ENCODE measurements at places on chromosomes 3 and 15.

GRCh38 chr3:39896184-39896583 is 86.8 kb downstream of the MYRIP start:
- no peak for DNase-seq

GRCh38 chr3:24678021-24678420 is 183.4 kb upstream of the THRB start:
- DNase-seq = no peak

- peak; percentile 50 for DNase-seq
Observed at GRCh38 chr3:41881233-41881821, 80.6 kb downstream of the ULK4 start.

DNA sequence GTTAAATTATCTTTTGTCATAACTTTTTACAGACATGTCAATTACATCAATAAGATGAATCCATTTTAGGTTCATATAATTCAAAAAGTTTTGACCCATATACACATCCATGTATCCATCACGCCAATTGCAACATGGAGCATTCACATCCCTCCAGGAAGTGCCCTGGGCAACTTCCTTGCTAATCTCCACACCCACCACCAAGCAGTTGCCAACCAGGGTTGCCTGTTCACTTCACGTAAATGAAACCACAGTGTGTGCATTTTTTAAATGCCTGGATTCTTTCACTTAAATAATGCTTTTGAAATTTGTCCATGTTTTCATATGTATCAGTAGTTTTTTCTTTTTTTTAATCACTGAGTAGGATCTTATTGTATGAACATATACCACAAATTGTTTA is 40.7 kb upstream of the LYZL4 start:
- DNase-seq = no peak

DNA sequence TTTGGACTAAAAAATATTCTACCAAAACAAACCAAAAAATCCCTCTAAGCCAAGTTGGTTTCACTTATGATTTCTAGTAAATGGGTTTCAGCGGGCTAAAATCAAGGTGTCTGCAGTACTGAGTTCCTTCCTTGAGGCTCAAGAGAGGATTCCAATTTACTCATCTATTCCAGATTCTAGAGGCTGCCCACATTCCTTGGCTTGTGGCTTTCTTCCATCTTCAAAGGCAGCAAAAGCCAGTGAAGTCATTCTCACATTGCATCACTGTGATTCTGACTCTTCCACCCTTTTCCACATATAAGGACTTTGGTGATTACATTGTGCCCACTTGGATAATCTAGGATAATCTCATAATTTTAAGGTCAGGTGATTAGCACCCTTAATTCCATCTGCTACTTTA is 48.1 kb downstream of the DPPA2 start:
- DNase-seq = no peak

DNA sequence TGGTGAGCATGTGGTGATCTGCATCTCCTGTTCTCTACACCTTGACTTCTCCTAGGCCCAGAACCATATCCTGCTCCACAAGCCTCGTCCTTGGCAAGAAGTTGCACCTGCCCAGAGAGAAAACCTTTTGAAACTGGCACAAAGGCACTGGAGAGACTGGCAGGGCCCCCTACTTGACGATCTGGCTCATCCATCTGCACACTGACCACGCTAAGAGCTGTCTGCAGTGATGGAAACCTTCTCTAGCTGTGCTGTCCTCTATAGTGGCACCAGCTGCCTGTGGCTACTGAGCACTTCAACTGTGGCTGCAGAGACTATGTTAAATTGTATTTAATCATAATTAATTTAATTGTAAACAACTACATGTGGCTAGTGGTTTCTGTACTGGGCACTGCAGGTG is 26.2 kb upstream of the SRP14 start:
- DNase-seq = no peak

DNA sequence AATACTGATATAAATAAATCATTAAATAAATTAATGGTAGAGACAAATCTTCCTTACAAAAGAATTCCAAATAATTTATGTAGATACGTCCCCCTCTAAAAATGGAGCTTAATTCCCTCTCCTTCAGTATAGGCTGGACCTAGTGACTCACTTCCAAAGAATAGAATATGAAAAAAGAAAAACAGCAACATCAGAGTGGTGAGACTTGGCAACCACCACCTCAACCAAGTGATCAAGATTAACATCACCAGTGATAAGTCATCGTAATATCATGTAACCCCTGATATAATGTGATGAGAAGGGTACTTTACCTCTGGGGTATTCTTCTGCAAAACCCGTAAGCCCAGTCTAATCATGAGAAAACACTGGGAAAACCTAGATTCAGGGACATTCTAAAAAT is 13.4 kb downstream of the GOLGB1 start:
- no peak for DNase-seq

DNA sequence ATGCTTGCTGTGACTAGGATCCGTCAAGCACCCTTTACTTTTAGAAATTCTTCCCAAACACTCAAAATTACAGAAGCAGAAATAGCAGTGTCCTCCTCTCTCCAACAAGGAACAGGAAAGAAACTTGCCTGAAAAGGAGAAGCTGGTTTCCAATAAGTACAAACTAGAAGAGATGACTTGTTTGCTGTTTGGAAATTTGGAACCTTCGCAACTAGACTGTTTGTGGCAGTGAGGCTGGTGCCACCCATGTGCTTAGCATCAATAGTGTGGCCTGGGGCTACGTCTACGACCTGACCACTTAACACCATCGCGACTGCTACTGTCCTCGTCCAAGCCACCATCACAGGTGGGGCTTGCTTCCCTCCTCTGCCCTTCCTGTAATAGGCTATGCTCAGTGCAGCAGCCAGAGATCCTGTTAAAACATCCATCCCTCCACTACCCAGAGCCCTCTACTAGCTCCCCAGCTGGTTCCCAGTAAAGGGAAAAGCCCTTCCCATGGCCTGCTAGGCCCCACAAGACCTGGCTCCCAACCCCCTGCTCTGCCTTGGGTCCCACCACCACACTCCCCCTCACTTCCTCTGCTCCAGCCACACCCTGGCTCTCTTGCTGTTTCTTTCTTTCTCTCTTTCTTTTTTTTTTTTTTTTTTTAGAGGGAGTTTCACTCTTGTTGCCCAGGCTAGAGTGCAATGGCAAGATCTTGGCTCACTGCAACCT is 52.6 kb upstream of the CCR2 start:
- no peak for DNase-seq

DNA sequence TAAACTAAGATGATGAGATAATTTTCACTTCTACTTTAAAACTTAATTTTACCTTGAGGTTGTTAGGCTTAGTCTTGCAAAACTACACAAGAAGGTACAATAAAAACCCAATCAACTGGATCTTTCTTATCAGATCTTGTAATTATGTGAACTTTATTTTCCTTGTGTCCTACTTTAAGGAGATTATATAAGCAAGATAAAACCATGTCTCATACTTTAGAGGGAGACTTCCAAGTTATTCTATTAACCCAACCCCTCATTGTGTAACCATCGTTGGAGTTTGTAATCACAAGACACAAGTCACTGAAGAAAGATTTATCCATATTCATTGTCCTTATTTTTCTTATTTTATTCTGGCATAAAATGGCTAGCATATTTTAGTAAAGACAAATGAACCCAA is 165.6 kb downstream of the SERPINI1 start:
- no peak for DNase-seq

GRCh38 chr3:150090877-150091276 is 120.2 kb upstream of the PFN2 start:
- no peak for DNase-seq

DNA sequence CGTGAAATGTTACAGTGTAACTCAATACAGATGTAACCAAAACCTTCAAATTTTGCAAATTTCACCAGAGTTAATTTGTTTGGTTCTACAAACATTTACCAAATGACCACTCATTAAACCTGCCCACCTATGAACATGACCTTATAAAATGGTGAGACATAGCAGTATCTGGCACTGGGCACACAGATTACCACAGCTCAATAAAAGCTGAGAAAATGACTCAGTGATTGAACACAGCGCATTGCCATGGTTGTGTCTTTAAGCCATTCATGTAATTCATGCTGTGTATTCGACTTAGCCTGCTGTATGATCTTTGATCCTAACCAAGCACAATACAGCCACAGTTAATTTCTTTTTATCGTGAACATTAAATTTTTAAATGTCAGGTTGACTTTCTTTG is 11.3 kb downstream of the PPARG start:
- DNase-seq = no peak

GRCh38 chr3:52480768-52481715 is 14.1 kb upstream of the STAB1 start:
- DNase-seq = no peak

GRCh38 chr3:67030785-67031740 is 33.0 kb downstream of the KBTBD8 start:
- DNase-seq = no peak

- no peak for DNase-seq
Observed at GRCh38 chr3:71528816-71529215, 54.7 kb downstream of the FOXP1 start.

DNA sequence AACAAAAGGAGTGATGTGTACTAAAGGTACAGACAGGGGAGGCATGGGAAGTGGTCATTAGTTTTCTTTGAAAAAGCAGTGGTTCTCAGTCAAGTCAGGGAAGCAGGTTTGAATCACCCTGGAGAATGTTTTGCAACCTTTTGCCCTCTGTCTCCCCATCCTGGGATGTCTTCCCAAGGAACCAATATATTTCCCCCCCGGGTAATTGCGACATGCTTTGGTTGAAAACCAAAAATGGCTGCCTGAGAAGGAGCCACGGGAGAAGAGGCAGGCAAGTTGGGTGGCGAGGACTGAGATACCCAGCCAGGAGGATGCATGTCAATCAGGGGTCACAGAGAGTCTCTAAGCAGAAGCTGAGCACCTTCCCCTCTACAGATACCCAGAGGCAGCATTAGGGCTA is 20.2 kb upstream of the PPP1R2 start:
- DNase-seq = no peak

- no peak for DNase-seq
Observed at GRCh38 chr15:77836121-77836692, 203.5 kb upstream of the LINGO1 start.

DNA sequence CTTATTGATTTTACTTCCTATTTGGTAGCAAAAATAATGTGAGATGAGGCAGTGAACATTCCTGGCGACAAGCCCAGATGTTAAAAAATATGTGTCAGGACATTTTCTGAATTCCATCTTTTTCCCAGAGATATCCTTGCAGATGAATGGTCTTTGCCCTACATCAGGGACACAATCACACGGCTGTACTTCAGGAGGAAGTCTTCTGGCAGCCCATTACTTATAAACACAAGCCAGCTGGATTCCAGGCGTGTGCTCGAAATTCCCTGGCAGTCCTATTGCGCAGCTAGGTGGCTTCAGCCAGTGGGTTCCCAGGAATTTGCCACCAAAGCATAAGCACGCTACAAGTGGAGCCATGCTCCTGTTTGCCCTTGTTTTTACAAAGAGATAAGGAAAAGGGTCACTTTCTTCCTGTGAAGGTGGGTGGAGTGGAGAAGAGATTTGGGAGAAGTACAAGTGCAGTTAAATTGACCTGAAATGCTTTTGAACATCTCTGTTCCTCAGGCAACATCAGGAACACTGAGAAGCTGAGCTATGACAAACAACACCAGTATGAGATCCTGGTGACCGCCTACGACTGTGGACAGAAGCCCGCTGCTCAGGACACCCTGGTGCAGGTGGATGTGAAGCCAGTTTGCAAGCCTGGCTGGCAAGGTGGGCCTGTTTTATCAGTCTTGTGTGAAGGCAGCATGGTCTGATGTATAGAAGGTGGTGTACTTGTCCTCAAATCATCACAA is 257.1 kb upstream of the TRIM42 start:
- DNase-seq = peak; percentile 17

DNA sequence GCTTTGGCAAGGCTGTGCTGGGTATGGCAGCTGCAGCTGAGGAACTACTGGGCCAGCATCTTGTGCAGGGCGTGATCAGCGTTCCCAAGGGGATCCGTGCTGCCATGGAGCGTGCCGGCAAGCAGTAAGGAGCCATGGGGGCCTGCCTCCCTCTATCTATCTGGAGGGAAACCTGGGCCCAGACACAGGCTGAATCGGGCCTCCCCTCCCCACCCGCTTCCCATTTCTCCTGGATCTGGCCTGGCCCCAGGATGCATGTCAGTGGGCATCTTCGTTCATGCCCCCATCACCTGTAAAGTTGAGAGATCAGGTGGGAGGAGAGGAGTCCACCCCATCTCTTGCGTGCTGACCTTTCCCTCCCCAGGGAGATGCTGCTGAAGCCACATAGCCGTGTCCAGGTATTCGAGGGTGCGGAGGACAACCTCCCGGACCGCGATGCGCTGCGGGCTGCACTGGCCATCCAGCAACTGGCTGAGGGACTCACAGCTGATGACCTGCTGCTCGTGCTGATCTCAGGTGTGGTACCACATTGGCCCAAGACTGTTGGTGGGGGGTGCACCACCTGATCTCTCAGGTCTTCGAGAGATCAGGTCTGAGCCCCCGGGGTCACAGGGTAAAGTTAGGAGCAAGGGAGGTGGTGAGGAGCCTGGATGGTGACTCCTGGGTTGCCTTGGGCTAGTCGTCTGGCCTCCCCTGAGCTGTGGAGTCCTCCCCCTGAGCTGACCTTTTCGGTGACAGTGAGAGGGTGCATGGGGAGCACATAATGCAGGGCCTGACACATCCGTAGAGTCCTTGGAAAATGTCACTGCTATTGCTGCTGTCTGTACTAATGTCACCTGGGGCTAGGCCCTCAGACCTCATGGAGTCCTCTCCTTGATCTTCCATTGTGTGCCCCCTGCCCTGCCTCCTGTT is 3.2 kb downstream of the GLYCTK start:
- no peak for DNase-seq

DNA sequence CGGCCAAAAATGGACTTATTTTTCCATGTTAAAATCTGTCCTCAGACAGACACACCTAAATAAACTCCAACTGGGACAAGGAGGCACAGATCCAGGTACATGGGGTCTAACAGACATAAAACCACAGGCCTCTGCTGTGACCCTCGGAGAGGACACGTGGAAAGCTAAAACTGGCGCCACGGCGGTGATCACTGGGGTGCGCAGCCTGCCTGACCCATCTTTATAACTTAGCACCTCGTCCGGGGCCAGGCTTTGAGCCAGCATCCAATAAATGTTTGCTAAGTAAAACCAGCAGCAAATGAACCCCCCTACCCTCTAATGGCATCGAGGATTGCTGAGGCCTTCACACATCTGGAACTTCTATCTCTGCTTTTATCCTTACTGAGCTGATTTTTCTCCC is 15.3 kb downstream of the PCSK6 start:
- DNase-seq = no peak

- DNase-seq = no peak
Observed at GRCh38 chr3:38348903-38349302, 2.3 kb downstream of the XYLB start.

DNA sequence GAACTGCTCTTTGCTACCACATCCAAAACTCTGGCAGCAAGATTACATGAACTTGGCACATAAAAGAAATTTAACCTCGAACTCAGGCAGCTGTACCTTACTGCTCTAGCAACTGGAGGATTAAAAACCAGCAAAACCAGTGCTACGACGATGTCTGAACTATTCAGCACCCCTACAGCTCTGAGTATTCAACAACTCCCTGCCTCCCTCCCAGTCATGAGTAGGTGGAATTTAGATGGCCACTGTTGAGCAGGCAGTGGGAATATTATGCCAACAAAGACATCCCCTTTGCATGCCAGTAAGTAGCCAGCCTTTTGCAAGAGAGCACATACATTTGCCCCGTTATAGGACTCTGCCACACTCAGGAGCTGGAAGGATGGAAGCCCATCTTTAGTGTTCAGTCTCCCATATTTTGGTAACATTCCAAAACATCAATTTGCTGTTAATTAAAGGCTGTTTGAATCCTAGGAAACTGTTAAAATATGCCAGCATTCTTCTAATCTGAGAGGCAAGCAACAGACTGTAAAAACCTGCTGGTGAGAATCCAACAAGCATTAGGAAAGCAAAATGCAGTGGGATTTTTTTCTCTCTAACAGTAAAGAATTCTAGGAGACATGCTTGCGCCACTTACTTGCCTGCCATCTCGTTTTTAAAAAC is 85.4 kb downstream of the ZNF385D start:
- DNase-seq = no peak
